ENCODE measurements at places on chromosomes 3 and 15. TPM values are rescaled to one million over a fixed set of nuclear protein-coding genes. Genes with fewer than 3 reads are reported as not detected.

Gene ABI3BP
- total RNA-seq: 2.6 TPM

Gene TLR9
- not detected for total RNA-seq

Gene EEFSEC
- 10.0 TPM for total RNA-seq

Gene BTLA
- total RNA-seq: not detected

Gene STXBP5L
- total RNA-seq: 0.04 TPM

Gene GP9
- total RNA-seq: not detected

Gene LRRIQ4
- total RNA-seq: not detected

Gene RTP3
- 0.08 TPM for total RNA-seq

Gene NR2E3
- 0.19 TPM for total RNA-seq

Gene C3orf62
- 4.1 TPM for total RNA-seq

Gene ZNF621
- total RNA-seq: 11.4 TPM

Gene THAP10
- 2.2 TPM for total RNA-seq

Gene ATP8B4
- 0.04 TPM for total RNA-seq

Gene RBP2
- total RNA-seq: not detected

Gene VGLL3
- 0.64 TPM for total RNA-seq

Gene FBLN2
- total RNA-seq: 1.4 TPM

Gene ILDR1
- not detected for total RNA-seq
